Uterus (tissue), 4 donors: ENCODE measurements at places on chromosomes 1 and 21.
A peak's percentile ranks its signal among the peaks of the same experiment; 100 is the strongest.

GRCh38 chr1:178919581-178919980, 48.7 kb upstream of the ANGPTL1 start:
- H3K27ac ChIP-seq = peak overlapping the region; percentile 50
- no peaks in the 10 kb centered on the region for H3K27me3 ChIP-seq
- no peak overlapping the region for H3K4me3 ChIP-seq
- no peaks in the 10 kb centered on the region for H3K36me3 ChIP-seq

- H3K36me3 ChIP-seq = no peaks in the 10 kb centered on the region
- H3K27ac ChIP-seq = peak overlapping the region; percentile 66
- no peaks in the 10 kb centered on the region for H3K27me3 ChIP-seq
- peak; percentile 51 for DNase-seq
- H3K4me3 ChIP-seq = no peak overlapping the region
Observed at GRCh38 chr1:158818975-158819431, 12.1 kb upstream of the MNDA start.

DNA sequence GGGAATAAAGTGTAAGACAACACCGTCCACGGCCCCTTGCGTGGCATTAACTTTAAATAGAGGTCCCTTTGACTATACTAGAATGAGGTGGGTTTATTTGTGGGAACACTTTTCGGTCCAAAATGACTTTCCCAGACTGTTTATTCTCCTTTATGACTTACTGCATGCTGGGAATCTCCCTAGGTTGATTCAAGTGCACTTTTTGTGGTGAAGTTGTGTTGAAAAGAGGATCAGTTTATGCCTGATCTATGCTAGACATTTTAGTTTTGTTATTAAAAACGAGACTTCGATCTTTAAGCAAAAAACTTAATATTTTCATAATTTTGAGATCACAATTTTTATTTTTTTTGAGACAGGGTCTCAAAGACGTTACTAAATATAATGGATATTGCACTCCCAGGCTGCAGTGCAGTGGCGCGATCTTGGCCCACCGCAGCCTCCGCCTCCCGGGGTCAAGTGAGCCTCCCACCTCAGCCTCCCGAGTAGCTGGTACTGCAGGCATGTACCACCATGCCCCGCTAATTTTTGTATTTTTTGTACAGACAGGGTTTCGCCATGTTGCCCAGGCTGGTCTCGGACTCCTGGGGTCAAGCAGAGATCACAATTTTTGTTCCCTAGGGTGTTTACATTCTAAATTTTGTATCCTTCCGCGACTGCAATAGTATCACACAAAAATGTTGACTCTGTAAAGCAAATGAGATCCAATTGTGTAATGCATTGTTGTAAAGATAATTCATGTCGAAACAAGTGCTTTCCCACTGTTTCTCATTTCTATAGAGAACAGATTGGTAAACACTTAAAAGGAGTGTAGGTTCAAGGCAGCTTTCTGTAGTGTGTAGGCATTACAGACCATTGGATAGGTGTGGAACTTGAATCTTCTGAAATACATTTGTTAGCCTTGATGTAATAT, 1.6 kb downstream of the CDC42 start:
- peak overlapping the region; percentile 99 for H3K27ac ChIP-seq
- H3K36me3 ChIP-seq = no peaks in the 10 kb centered on the region
- DNase-seq = no peak
- peaks cover 8% of the 10 kb centered on the region for H3K4me1 ChIP-seq
- peak overlapping the region; percentile 92 for H3K4me3 ChIP-seq

GRCh38 chr1:177920091-177920490, 49.8 kb downstream of the SEC16B start:
- H3K4me1 ChIP-seq = no peaks in the 10 kb centered on the region
- DNase-seq = no peak
- H3K27ac ChIP-seq = no peak overlapping the region
- H3K4me3 ChIP-seq = no peak overlapping the region

DNA sequence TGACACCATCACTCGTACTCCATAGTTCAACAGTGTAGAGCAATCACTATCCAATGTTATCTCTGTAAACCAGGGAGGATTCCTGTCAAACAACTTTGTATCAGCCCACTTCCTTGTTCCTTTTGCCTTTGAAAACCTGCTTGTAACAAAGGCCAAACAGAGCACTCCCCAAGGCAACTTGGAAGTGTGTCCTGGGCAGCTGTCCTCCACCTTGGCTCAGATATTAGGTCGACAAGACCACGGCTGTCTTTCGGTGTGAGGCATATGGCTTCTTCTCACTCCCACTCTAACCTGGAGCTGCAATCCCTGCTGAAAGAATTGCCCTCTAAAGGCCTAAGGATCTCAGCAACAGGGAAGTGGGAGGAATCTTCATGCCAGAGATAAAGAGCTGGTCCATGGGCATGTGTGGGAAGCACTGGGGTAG, 66.7 kb downstream of the ITPKB start:
- peaks cover 12% of the 10 kb centered on the region for H3K4me1 ChIP-seq
- no peak overlapping the region for H3K4me3 ChIP-seq
- no peaks in the 10 kb centered on the region for H3K27me3 ChIP-seq
- no peaks in the 10 kb centered on the region for H3K36me3 ChIP-seq
- DNase-seq = no peak
- peak overlapping the region; percentile 95 for H3K27ac ChIP-seq

GRCh38 chr1:177181280-177181630, 10.5 kb downstream of the BRINP2 start:
- no peak for DNase-seq
- no peaks in the 10 kb centered on the region for H3K36me3 ChIP-seq
- H3K4me3 ChIP-seq = no peak overlapping the region
- no peak overlapping the region for H3K27ac ChIP-seq

DNA sequence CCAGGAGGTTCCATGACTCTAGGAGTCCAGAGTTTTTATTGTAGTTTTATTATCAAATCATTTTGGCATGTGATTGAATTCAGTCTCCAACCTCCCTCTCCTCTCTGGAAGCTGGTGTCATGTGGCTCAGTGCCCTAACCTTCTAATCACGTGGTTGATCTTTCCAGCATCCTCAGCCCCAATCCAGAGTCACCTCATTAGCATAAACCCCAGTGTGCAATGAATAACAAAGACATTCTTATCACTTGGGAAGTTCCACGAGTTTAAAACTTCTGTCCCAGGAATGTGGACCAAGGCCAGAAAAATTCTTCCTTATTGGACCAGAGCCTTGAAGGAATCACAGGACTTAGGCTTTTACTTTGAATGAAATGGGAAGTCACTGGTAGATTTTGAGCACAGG, 52.2 kb downstream of the KIRREL1 start:
- H3K36me3 ChIP-seq = no peaks in the 10 kb centered on the region
- H3K4me1 ChIP-seq = peaks cover 4% of the 10 kb centered on the region
- H3K27ac ChIP-seq = peak overlapping the region; percentile 13
- no peaks in the 10 kb centered on the region for H3K27me3 ChIP-seq

GRCh38 chr1:223717695-223718363, 5.5 kb downstream of the CAPN2 start:
- H3K27ac ChIP-seq = no peak overlapping the region
- H3K4me3 ChIP-seq = no peak overlapping the region
- H3K27me3 ChIP-seq = no peaks in the 10 kb centered on the region
- DNase-seq = no peak

- H3K36me3 ChIP-seq = no peaks in the 10 kb centered on the region
- H3K27ac ChIP-seq = no peak overlapping the region
- no peaks in the 10 kb centered on the region for H3K27me3 ChIP-seq
- no peak for DNase-seq
- H3K4me1 ChIP-seq = no peaks in the 10 kb centered on the region
Observed at GRCh38 chr1:209748620-209749019, 7.2 kb upstream of the TRAF3IP3 start.

DNA sequence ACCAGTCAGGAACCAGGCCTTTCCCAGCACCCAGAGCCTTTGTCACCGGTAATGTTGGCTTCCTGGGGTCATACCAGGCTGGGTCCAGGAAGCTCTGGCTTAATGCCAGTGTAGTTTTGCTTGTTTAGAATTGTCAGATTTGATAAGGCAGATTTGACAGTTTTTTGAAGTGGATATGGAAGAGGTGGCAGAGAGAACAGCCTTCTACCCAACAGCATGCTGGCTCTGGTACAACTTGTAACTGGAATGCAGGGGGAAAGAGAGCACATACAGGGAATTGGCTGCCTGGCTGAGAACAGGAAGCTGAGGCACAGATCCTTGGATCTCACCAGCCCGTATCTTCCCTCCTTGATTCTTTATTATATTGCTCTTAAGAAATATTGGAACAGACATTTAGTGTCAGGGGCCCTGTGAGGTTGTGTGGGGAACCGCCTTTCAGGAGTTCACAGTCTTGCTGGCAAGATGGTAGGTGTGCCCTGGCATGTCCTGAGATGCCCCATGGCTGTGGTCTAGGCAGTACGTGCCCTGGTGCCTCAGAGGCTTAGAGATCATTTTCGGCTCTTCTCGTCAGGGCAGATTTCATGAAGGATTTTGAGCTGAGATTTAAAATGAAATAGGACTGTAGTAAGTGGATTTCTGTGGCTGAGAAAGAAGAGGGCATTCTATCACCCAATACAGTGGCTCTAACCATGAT, 227.0 kb downstream of the PBX1 start:
- no peaks in the 10 kb centered on the region for H3K27me3 ChIP-seq
- H3K36me3 ChIP-seq = no peaks in the 10 kb centered on the region
- DNase-seq = no peak
- H3K4me3 ChIP-seq = no peak overlapping the region
- peaks cover 21% of the 10 kb centered on the region for H3K4me1 ChIP-seq
